ENCODE measurements at places on chromosomes 1 and 21.

DNA sequence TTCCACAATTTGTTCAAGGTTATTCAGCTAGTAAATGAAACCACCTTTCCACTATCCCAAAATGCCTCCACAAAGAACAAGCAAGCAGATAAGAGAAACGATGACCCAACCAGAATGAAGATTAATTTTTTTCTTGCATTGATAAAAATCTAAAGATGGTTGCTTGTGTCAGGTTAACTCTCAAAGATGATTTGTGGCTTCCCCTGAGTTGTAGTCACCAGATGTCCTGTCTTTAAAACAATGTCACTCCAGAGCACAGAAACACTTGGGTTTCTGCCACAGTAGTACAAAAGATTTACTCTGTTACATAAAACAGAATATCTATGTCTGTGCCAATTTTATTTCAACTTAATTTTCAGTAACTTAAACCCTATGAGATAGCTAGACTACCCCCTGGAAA, 11.4 kb upstream of the CCDC17 start:
- no peak for DNase-seq

GRCh38 chr21:35256468-35256988, 207.4 kb upstream of the RUNX1 start:
- DNase-seq, result peak; percentile 7

GRCh38 chr21:29368906-29369305, 70.2 kb downstream of the BACH1 start:
- DNase-seq, result no peak

DNA sequence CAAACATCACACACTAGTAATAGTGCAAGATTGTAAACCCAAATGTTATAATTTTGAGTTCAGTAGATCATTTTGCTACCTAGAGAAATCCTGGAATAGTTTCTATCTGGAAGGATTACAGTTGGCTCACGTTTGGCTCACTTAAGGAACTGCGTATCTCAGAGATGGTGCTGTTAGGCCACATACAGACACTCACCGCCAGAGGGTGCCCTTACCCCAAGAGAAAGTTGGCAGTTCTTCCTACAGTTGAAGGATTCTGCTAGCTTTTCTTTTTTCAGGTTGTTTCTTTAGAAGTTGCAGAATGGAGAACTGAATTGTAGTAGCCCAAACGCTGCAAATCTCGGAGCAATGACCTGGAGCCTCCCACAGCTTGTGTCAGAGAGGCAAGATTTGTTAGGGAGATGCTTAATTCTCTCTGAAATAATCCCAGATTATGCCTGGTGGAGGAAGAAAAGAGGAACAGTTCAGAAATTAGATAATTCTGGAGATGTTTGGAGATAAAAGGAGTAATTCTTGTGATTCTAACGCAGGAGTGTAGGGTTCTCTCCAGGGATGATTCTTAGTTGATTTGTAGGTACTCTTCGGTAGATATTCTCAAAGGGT, 87.9 kb upstream of the PAPPA2 start:
- peak; percentile 57 for DNase-seq

DNA sequence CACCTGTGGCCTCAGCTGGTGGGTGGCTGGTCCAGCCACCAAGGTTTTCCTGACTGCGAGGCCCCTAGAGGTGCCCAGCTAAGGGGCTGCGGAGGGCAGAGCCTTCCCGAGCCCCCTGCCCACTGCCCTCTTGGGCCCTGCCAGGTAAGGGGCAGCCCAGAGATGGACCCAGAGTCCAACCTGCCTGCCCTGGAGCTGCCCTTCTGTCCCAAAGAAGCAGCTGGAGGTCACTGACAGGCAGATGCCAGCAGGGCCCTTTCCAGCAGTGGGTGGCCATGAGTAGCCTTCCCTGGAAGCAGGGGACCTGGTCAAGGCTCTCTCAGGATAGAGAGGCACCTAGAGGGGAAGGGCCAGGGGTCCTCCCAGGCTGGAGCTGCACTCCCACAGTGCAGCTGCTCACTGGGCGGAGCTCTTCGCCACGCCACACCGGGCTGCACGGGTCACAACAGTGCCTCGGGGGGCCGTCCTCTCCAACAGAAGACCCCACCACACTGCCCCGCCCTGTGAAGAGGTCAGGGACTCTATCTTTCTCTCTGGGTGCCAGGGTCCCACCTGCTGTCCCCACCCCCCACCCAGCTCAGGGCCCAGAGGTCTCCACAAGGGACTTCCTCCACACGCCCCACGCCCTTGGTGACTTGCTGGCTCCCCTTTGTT, 10.9 kb upstream of the GNB1 start:
- no peak for DNase-seq

- DNase-seq, result no peak
Measured at GRCh38 chr1:210741564-210741963, 392.4 kb downstream of the KCNH1 start.

GRCh38 chr1:86692641-86693040, 11.7 kb upstream of the SH3GLB1 start:
- no peak for DNase-seq

- no peak for DNase-seq
Measured at GRCh38 chr1:45353685-45354084, 13.4 kb upstream of the MUTYH start.

DNA sequence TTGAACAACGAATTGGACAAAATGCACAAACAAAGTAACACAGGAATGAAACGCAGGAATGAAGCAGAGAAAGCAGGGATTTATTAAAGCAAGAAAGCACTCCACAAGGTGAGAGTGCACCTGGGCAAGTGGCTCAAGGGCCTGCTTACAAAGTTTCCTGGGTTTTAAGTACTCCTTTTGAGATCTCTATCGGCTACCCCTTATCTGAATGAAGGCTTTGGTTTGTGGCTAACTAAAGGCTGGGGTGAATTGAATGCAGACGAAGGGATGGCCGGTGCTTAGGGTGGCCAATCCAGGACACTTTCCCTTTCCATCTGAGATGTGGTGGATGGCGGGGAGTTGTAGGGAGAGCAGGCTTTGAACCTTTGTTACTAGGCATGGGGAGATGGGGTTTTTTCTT, 151.4 kb upstream of the KIAA0040 start:
- DNase-seq, result no peak

GRCh38 chr21:39217356-39218081, 34.3 kb upstream of the PSMG1 start:
- DNase-seq, result no peak

DNA sequence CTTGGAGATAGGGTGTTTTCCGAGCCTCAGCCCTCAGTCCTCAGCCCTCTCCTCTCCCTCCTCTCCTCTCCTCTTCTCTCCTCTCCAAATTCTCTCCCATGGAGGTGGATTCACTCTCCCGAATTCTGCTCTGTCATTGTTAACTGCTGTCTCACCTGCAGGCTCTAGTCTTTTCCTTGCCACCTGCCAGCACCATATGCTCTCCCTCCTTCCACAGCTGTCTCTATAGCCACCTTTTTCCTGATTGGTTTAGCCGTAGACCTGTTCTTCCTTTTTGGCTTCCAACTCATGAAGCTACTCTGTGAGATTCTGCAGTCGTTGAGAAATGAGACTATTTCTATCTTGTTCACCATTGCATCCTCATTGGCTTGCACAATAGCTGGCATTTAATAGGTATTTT, 19.7 kb downstream of the COG2 start:
- DNase-seq, result no peak

DNA sequence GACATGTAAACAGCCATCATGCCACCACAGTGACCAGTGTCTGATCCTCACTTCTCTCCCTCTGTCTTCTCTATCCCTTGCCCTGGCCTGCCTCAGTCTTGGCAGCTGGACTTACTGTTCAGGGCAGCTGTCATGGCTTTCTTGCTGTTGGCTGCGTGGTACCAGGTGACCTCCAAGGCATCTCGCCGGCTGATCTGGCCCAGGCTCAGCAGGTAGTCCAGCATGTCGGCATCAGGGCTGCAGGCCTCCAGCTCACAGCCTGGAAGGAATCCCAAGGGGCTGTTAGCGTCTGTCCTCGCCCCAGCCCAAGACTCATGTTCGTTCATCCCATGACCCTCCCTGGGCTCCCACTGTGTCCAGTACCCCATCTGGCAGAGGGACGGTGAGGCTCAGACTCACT, 3.6 kb downstream of the FAM151A start:
- no peak for DNase-seq

- DNase-seq, result no peak
Measured at GRCh38 chr21:26945916-26946675, 20.8 kb downstream of the ADAMTS5 start.

- no peak for DNase-seq
Measured at GRCh38 chr1:208357644-208358507, 113.7 kb upstream of the PLXNA2 start.

DNA sequence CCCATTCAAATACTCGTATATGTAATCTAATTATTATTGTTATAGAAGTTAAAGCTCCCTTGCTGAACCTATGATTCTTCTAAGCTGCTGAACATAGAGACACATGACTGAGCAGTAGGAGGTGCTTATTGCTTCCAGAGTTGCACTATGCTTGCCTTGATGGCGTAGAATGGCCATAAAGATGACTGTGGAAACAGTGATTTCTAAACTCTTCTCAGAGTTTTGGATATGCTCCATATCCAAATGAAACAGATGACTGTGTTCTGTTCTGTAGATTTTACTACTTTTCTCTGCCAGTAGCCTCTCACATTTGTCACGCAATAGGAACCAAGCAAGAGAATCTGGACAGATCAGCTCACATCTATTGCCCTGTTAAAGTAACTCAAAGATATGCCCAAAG, 88.1 kb upstream of the CACYBP start:
- DNase-seq, result no peak

DNA sequence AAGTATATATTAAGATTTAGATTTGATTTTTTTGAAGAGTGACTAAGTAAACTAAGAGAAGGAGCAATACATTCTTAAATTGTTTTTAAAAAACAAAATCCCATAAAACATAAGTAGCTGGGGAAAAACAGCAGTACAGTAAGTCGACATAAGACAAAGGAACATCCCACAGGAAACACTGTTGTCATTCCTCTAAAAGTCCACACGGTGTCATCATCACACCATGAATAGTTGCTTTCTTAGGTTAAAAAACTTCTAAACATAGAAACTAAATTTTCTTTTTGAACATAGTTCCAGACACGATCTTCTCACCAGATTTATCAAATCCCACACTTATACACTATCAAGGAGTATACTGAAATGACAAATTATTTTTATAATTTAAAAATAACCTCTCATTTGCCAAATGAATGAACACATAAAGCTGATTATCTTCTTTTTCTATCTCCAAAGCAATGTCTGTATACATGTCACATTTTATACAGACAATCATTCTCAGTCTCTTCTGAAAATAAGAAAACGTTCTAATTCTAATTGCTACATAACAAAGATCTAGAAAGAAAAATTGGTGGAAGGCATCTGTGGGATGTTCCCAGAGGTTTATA, 15.8 kb downstream of the ODF2L start:
- DNase-seq, result no peak

All from activated naive CD4-positive, alpha-beta T cell treated with Interleukin-2 at 50 U/mL for 16 hours (primary cell).